MV-4-11 (cell line): ENCODE measurements at places on chromosomes 1 and 21.
A peak's percentile ranks its signal among the peaks of the same experiment; 100 is the strongest.

DNA sequence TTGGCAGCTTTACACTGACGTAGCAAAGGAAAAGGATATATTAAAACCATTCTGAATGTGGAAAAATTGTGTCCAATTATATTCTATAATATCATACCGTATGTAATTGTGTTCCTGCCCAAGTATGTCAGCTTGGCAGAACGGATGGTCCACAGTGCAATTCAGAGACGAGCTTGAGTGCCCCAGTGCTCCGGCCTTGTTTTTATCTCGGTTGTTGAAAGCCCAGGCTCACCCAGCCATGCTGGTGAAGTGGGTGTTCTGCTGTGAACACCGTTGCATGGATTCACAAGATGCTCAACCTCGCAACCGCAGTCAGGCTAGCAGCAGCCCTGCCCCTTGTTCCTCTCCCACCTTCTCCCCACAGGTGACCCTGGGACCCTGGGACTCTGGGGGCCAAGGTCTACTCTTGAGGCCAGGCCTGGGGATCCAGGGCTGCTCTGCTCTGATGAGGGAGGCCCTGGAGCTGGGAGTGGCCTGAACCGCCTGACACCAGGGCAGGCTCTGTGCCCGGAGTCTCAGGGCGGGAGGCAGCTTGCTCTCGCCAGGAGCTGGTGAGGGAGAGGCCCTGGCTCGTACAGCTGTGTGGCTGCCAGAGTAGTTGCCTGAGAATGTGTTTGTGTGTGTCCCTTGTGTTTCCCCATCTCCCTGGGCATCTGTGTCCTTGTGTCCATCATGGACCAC is 11.2 kb downstream of the PTPRF start:
- DNase-seq, result no peak

GRCh38 chr1:226708342-226708780 is 30.7 kb downstream of the ITPKB start:
- peak; percentile 29 for DNase-seq

- no peak for DNase-seq
Measured at GRCh38 chr1:43537423-43538142, 6.9 kb downstream of the PTPRF start.

DNA sequence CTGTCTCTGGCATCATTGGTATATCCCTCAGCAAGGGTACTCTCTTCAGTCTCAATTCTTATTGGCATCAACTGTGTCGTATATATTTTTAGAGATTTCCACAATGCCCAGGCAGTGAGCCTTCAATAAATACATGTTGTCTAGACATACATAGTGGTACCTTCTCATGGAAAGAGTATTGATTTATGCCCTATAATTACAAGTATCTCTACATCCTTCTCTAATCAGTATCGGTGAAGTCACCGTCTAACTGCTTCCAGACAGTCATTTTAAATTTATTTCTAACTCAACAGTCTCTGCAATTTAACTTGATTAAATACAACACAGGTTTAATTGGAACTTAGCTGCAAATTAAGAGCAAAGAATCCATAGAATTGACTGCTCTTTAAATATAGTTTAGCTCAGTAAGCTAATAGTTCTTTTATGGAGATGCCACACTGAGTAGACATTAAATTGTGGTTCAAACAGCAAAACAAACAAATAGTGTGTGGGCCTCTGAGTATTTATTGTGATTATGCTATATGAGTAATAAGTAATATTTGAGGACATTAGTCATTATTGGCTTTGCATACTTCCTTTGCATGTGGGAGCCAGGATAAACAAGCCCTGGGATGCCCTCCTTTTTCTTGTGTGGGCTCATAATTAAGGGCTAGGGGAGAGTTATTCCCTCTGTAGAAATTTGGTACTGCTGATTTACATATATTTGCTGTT is 126.9 kb upstream of the DUSP10 start:
- no peak for DNase-seq

DNA sequence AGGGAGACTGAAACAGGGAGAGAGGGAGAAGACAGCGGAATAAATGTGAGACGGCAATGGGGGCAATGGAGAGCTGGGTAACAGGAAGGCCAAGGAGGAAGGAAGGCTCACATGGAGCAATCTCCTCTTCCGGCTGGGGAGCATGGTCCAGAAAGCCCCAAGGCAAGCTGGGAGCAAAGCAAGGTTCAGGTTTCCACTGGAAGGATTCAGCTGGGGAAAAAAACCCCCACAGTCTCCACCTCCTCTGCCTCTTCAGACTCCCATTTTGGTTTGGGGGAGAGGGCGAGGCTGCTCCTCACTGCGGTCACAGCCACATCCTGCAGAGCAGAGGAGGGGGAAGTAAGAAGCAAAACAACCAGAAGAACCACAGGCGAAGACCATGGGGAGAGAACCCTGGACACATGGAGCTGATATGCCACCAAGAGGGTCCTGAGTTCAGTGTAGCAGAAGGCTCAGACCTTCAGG is 650 bp downstream of the TNFAIP8L2 start:
- peak; percentile 93 for DNase-seq

DNA sequence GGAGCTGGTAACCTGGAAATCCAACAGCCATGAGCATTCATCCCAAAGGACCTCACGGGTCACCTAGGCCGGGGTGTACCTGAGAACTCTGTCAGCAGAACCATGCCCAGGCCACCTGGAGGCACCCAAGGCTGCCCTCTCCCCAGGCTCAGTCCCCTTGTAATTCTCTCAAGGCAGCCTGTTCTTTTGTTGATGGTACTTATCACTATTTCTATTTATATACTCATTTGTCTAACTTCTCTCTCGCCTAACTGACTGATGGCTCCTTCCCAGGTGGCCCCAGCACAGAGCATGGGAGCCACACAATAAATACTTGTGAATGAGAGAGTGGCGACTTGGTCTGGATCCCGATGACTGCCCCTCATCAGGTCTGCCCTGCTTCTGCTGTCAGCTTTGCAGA is 16.7 kb downstream of the CASP9 start:
- no peak for DNase-seq

- no peak for DNase-seq
Measured at GRCh38 chr21:43740497-43741156, 21.7 kb downstream of the PDXK start.

- no peak for DNase-seq
Measured at GRCh38 chr1:18249631-18250030, 142.0 kb downstream of the IGSF21 start.

DNA sequence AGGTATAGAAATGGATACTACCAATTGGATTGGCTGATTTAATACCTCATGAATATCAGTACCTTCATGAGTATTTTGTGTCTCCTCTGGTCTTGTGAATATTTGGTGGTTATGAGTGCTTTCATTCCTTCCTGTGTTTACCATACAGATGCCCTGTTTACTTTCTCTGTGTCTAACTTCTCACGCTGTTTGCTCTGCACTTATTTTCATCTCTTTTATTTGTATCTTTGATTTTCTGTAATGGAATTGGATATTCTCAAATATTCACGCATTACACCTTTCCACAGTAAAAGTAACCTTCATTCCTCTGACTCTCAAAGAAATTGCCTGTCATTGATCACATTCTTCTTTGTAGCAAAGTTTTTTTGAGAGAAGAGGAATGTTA is 16.8 kb downstream of the CNST start:
- no peak for DNase-seq

- DNase-seq, result no peak
Measured at GRCh38 chr1:235820061-235820460, 46.6 kb downstream of the LYST start.

DNA sequence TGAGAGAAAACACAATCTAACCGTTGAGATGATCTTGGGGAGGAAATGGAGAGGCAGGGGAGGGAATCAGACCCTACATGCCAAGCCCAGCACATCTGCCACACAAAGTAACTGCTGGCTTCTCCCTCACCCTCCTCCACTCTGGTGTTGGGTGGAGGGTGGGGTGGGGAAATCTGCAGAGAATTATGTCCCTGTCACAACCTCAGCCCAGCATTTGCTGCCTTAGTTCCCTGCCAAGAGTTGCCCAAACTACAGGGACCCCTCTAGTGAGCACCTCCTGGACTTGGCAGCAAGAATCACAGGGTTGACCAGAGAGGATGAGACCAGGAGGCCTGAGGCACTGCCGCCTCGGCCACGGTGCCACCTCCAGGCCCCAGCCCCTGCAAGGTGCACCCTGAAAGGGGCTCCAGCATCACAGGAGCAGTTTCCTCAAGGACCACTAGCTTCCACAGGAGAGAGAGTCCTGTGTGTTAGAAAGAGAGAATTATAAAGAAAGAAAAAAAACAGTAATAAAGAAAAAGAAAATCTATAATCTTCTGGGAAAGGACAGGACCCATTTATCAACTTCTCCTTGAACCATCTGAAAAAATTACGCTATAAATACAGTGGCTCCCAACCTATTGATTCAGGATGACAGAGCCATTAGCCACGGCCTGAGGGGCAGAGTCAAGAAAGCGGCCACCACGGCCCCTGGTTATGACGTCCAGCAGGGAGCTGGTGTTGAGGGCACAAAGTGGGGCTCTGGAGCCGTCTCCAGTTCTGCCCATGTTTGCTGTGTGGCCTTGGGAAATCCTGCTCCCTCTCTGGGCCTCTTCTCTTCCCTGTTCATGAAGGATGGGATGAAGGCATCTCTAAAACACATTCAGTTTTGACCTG is 451.7 kb downstream of the MATN1 start:
- DNase-seq, result no peak

- DNase-seq, result no peak
Measured at GRCh38 chr1:207892764-207893163, 18.2 kb downstream of the CD34 start.

GRCh38 chr1:210571356-210572284 is 242.9 kb downstream of the HHAT start:
- DNase-seq, result no peak

- no peak for DNase-seq
Measured at GRCh38 chr1:93746021-93746812, 64.6 kb upstream of the BCAR3 start.

DNA sequence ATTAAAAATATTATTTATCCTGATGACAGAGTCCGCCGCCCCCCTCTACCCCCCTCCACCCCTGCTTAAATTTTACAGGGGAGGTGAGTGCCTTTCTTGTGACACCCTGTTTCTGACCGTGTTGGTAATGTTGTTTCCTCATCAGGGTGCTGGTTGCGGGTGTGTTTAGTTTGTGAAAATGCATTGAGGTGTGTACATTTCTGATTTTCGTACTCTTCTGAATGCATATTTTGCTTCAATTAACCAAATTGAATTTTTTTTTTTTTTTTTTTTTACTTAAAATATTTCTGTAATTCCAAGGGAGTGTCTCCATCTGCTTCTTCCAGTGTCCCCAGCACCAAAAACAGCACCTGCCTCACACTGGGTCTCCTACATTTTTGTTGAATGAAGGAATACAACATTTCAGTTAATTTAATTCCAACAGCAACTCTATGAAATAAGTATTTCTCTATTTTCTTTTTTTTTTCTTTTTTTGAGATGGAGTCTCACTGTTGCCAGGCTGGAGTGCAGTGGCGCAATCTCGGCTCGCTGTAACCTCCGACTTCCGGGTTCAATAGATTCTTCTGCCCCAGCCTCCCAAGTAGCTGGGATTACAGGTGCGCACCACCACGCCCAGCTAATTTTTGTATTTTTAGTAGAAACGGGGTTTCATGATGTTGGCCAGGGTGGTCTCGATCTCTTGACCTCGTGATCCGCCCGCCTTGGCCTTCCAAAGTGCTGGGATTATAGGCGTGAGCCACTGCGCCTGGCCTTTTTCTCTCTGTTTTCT is 5.6 kb upstream of the SLC2A1 start:
- DNase-seq, result no peak

GRCh38 chr1:219304227-219305226 is 130.8 kb downstream of the LYPLAL1 start:
- no peak for DNase-seq

GRCh38 chr1:111204201-111204982 is 3.9 kb upstream of the DENND2D start:
- DNase-seq, result peak; percentile 37
